ENCODE measurements at places on chromosomes 4 and X. TPM values are rescaled to one million over a fixed set of nuclear protein-coding genes. Genes with fewer than 3 reads are reported as not detected.

DNA sequence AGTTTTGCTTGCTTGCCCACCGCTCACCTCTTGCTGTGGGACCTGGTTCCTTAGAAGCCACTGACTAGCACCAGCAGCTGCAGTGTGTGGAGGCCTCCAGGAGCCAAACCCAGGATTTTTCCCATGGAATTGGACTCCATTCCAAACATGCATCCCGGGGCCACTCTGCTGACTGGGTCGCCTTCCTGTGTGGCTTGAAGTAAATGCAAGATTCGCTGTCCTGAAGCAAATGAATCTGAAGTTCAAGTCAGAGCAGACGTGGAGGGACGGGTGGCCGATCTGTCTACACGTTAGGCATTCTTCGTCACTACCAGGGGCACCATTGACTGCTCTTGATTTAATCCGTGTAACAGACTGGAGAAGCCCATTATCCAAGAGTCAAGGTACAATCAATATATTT, 109.0 kb downstream of the SHOX start:
- DNase-seq, result no peak

GRCh38 chr4:47498899-47499298, 13.8 kb downstream of the ATP10D start:
- DNase-seq, result no peak

DNA sequence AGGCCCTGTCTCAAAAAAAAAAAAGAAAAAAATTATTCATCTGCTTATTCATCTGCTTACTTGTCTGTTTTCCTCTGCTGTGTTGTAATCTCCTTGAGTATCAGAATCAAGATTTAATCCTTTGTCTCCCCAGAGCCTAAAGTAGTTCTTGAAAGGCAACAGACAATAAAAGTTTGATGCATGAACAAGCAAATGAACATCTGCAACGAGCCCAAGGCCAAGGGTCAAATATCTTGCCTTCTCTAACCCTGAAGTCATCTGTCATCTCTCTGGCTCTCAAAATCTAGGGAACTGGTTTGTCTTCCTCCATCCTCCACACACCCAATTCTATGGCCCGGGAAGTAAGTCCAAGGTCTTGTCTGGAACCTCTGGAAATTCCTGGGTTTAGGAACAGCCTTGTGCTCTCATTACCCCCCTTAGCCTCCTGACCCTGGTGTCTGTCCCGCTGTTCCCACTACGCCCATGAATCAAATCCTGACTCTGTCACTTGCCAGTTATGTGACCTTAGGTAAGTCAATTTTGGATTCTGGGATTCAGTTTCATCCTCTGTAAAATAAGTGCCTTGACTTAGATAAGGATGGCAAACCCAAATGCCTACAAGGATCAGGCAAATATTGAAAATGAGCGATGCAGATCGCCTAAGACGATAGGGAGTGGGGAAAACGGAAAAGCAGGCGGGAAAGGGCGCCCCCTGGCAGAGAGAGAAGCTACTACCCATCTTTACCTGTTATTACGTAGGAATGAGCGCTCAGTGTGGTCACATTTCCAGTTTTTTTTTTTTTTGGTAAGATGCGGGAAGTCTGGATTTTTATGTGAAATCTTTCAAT, 102.7 kb upstream of the DHX15 start:
- no peak for DNase-seq

GRCh38 chr4:155228713-155229112, 20.3 kb downstream of the NPY2R start:
- no peak for DNase-seq

DNA sequence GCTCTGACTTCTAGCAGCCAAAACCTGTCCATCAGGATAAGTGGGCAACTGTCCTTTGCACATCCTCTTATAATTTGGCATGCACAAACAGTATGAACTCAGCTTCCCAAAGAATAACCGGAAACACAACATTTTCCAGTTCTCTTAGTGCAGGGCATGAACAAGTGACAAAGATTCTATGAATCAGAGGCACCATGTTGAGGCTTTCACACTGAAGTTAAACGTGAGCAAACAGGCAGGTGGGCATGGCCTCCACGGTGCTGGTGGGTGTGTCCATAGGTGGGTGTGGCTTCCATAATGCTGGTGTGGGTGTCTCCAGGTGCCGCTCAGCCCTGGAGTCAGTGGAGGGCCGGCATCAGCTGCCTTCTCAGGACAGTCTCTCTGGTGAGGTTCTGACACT, 196.5 kb downstream of the SMIM20 start:
- DNase-seq, result no peak

GRCh38 chr4:6372649-6373525, 99.5 kb downstream of the PPP2R2C start:
- no peak for DNase-seq

The MAP7D2 gene
- 1.2 TPM for total RNA-seq

DNA sequence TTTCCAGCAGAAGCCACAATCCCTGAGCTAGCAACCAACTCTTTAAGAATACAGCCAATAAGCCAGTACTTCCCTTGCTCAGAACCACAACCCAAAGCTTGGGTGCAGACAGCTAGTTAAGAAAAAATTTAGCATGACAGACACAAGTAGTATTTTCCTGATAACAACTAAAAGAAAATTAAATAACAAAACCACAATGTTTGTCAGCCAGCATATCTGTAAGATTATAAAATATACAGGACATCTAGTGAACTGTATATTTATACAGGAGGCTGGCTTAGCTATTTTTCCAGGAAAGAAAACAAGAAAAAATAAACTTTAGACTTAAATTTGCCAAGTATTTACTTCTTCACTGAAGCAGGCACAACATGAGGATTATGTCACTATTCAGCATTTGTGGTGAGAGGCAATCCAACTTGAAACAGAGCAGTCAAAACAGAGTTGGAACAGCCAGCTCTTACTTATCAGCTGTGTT, 6.6 kb downstream of the PF4V1 start:
- no peak for DNase-seq

- no peak for DNase-seq
Observed at GRCh38 chrX:124829930-124830329, 483.6 kb downstream of the SH2D1A start.

Measured in uterus (tissue), 4 donors.